ENCODE measurements at places on chromosomes 6 and 20.
A peak's percentile ranks its signal among the peaks of the same experiment; 100 is the strongest.

- DNase-seq, result no peak
These were observed 22.0 kb downstream of the TRIM27 start for GRCh38 chr6:28901831-28902230.

- no peak for DNase-seq
These were observed 53.7 kb downstream of the JARID2 start for GRCh38 chr6:15299430-15300131.

DNA sequence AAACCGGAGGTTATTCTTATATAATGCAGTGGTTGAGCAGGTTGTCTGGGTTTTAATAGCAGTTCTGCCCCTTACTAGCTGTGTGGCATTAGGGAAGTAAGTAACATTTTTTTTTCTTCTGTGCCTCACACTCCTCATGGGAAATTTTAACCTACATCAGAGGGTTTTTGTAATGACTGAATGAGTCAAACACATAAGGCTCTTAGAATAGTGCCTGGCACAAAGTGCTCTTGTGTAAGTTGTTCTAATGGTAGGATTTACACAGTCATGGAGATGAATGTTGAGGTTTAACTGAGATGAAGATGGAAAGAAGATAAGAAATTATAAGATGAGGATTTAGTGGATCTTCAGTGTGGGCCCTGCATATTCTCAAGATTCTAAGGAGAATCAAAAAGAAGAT lies 68.4 kb upstream of the PHIP start:
- DNase-seq, result no peak

- DNase-seq, result peak; percentile 54
These were observed 56.2 kb upstream of the RIPOR2 start for GRCh38 chr6:24991810-24992467.

- no peak for DNase-seq
These were observed 563.5 kb upstream of the NRSN1 start for GRCh38 chr6:23562554-23562953.

DNA sequence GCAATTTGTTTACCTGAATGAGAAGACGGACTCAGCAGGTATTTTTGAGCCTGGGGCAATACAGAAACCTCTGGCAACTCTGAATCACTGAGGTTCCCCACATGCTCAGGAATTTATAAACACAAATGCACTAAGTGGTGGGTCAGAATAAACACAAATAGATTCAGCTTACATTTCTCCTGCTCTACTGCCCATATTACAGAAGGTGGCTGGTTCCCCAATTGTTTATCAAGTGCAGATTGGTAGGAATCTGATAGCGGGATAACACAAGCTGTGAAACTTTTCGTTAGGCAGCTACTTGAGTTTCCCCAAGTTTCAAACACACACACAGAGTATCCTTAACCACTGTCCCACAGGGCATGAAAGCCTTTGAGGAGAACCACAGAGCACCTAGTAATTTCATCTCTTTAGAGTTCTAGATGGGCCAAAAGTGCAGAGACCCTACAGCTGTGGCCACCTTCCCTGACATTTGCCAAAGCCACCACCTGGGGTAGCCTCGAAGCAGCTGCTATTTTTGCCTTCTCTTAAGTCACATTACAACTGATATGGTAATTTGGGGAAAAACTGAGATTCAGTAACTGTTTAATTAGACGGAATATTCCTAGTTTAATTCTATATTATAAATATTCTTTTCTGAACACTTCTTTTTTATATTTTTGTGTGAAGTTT lies 204.2 kb upstream of the PTCHD4 start:
- no peak for DNase-seq

DNA sequence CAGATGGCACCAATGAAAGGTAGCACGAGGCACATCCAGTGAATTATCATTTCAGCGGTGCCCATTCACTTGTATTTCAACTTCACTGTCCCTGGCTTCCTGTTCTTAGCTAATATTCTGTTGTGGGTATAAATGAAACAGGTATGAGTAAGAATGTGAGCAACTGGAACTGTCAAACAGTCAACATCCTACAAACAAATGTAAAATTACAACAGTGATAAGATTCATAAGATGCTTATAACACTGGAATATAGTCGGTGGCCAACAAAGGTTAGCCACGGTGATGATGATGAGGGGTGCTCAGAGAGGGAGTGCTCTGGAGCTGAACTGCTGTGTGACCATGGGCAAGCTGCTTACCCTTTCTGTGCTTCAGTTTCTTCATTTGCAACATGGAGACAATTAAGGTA lies 74.9 kb upstream of the TOX2 start:
- no peak for DNase-seq

DNA sequence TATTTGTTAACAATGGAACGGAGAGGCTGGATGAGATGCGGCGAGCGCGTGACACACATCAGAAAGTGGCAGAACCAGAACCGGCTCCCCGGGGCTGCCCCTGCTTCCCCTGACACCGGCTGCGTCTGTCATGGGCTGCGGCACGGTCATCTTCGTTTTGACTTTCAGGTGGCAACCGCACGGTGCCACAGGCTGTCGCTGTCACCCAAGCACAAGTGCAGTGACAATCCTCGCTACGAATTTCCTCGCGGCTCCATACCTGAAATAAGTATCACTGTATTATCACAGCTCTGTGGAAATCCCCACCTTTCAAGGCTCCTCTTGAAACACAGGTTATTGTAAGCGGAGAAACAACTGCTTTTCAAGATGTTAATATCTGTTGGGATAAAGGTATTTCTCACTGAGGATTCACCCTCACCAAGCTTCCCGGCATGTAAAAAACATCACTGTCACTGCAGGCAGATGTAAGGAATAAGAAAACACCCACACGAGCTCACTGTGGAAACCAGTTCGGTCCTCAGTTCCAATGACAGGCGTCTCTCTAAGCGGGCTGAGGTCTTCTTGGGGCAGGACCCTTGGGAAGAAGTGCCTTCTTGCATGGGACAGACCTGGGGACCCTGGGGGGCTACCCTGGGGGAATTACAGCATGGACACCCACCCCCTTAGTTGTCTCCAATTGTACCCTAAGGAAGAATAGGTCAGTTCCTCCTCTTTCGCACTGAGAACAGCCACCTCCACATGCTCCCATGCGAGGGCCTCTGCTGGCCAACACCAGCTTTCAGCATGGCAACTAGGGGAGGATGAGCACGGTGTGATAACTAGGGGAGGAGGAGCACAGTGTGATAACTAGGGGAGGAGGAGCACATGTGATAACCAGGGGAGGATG lies 86.3 kb downstream of the DACT2 start:
- DNase-seq, result no peak

DNA sequence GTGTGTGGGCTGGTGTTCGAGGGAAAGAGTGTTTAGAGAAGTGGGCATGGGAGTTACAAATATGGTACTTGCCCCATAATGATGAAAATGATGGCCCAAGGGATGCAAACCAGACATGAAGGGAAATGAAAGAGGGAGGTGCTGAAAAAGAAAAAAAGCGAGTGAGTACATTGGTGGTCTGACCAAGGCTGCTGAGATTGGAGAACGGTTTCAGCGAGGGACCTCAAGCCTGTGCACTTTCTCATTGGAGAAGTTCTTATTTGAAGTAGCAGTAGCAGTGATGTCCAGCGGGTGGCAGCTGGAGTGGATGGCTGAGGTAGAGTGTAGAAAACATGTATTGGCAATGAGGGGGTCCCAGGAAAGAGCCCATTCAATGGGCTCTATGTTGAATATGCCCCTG lies 54.8 kb downstream of the TNFAIP3 start:
- no peak for DNase-seq

DNA sequence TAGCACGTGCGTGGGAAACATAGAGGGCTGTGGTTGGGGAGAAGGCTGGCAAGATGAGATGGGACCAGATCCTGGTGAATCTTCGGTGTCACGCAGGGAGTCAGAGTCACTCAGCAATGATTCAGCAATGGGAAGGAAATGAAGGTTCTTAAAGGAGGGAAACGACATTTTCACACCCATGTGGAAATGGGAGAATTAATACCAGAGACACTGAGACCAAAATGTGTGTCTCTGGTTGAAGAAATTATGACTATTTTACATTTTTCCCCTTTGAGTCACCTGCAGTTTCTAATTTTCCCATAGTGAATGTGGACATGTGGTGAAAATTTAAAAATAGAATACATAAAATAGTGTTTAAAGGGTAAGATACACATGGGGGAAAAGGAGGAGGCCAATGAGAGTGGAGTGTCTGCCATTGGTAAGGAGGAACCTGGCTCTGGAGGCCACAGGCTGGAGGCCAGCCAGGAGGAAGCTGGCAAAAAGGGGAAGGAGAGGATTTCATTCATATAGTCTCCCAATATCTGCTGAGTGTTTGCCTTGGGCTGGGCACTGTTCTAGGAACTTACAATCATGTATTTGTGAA lies 17.5 kb downstream of the NRN1 start:
- DNase-seq, result no peak

GRCh38 chr6:77292564-77293546 lies 170.4 kb downstream of the HTR1B start:
- DNase-seq, result no peak

DNA sequence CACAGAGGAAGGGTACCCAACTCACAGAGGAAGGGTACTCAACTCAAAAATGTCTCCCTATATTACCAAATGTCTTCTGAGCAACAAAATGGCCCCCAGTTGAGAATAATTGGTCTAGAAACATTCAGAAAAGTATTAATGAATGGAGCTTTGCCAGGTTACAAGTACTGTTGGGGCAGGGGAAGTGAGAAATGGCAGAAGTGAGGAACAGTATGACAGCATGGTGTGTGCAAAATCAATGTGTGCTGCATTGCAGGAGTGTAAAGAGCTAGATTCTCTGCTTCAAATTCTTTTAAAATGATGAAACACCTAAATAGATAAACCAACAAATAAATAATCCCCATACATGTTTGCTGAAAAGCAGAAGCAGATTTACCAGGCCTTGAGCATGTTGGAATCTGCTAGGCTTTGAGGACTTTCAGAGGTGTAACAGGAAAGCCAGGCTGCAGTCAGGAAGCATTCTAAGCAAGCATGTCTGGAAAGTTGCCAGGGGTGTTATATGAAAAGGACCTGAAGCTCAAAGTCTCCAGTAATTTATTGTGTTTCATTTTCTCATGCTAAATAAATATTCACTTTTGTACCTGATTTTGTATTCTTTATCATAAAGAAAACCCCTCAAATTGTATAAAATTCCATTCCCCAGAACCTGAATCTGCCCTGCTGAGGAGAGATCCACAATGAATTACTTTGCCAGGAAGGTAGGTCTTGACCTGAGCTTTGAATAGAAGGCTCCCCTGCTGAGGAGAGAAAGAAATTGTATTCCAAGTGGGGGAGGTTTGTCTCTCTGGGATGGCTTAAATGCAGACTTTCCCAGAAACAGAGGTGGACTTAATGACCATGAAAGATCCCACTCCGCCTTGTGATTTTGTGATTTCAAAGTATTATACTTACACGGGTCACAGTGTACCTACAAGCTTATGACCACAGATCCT lies 265.0 kb upstream of the MARCKS start:
- no peak for DNase-seq

- DNase-seq, result no peak
These were observed 114.3 kb downstream of the UBE3D start for GRCh38 chr6:82951389-82951788.

GRCh38 chr6:6721606-6722005 lies 133.1 kb downstream of the LY86 start:
- DNase-seq, result no peak

DNA sequence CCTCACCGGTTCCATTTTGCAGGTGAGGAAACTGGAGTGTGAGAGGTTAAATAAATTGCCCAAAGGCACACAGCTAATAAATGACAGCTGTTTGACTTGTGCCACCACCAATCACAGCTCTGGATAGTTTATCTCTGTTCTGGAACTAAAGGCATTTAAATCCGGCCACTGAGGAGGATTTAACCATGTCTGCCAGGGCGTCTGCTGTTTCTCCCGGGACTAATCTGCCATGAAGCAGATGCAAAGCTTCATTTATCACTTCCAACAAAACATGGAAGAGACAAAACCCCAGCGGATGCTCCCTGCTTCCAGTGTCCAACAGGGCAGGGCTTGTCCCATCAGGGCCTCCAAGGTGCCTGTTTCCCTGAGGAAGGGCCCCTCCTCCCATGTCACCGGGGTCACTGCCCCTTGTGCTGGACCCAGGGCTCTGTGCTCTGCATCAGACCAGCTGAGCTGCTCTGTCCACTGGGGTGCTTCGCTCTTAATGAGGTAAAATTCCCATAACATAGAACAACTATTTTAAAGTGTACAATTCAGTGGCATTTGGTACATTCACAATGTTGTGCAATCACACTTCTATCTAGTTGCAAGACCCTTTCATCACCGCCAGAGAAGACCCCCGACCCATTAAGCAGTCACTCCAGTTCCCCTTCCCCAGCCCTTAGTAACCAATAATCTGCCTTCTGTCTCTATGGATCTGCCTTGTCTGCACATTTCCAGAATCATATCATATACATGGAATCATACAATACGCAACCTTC lies 244.3 kb downstream of the PTPRT start:
- no peak for DNase-seq

DNA sequence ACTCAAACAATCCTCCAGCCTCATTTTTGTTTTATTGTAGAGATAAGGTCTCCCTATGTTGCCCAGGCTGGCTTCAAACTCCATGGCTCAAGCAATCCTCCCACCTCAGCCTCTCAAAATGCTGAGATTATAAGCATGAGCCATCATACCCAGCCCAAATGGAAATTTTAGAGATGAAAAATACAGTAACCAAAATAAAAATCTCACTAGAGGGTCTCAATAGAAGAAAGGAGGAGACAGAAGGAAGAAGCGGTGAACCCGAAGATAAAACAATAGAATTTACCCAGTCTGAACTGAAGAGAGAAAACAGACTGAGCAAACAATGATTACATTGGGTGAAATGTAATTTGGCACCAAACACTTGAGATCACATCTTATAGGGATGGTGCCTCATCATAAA lies 16.7 kb upstream of the OLIG3 start:
- no peak for DNase-seq

- no peak for DNase-seq
These were observed 48.9 kb downstream of the GGTLC1 start for GRCh38 chr20:23939641-23940040.

DNA sequence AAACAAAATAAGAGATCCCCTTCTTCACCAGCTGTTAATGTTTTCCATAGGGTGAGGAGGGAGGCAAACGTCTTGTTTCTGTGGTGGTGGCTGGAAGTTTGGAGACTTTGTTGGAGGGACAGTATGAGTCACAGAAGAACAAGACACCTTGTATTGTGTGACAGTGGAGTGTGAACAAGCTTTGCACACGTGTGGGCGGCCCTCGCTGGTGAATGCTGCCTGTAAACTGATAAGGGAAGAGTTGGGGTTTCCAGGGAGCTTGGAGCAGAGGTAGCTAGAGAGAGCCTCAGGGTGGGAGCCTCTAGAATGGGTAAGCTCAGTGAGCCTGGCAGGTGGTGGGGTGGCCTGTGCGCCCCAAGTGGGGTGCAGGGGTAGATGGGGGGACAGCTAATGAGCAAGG lies 78.3 kb downstream of the ZDHHC14 start:
- DNase-seq, result no peak

DNA sequence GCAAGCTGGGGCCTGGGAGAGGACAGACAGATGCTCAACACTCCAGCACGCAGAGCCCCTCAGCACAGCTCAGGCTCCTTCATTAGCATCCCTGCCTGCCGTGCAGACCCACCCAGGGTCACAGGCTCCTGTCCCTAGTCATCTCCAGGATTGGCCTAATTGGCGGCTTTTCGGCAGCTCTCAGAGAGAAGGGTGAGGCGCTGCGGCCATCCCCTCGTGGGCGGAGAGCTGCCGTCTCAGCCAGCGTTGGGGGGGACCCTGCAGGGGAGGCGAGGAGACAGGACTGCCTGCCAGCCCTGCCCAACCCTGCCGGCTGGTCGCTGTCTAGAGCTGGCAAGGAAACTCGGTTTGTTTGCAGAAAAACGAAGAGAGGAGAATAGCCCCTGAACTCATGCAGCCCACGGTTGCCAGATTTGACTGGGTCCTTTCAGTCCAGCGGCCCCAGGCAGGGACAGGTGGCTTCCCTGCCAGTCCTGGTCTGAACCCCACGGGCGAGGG lies 26.8 kb downstream of the BHLHE23 start:
- DNase-seq, result no peak

Data from activated T-helper 1 cell treated with Interleukin-2 at 50 U/mL for 16 hours (primary cell).